ENCODE measurements at places on chromosomes 7 and 10.

DNA sequence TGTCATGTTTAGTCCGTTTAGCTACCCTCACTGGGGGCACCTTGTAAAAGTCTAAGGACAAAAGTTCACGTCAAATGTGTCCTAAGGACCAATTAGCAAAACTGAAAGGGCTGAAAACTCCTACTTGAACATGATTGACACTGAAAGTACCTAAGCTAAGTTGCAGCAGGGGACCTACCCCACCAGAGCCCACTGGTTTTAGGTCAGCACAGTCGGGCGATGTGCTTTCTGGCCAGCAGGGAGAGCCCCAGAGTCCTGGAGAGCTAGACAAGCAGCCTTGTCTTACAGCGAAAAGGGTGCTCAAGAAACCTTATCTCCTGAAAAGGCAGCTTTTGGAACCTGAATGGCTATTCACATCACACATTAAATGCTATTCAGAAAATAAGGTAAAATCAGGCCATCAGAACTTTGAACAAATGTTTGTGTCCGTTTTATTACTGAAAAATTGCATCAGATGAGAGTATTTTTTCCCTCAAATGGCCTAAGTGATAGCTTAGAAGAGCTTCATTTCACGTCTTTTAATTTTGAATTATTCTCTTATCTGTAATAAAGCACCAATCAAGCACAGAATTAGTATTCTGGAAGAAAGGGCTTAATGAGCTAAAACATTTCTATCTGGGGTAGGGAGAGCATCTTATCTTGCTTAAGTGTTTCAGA is 52.2 kb upstream of the MKI67 start:
- DNase-seq, result peak; percentile 8

DNA sequence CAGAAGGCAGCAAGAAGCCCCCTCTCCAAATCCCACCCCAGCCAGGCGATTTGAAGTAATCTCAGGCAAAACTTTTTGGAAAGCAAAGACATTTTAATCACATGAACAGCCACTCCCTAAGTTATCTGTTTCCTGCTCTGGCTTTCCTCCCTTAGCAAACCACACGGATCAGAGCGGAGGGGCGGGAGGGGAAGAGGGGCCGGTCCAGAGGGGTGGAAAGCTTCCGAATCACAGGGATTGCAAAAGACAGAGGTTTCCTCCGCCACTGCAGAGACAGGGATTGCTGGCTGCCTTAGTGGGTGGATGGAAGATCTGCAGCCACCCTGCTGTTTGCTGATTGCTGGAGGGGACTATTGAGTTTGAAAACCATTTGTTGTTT is 41.2 kb downstream of the ZCCHC24 start:
- DNase-seq, result no peak

DNA sequence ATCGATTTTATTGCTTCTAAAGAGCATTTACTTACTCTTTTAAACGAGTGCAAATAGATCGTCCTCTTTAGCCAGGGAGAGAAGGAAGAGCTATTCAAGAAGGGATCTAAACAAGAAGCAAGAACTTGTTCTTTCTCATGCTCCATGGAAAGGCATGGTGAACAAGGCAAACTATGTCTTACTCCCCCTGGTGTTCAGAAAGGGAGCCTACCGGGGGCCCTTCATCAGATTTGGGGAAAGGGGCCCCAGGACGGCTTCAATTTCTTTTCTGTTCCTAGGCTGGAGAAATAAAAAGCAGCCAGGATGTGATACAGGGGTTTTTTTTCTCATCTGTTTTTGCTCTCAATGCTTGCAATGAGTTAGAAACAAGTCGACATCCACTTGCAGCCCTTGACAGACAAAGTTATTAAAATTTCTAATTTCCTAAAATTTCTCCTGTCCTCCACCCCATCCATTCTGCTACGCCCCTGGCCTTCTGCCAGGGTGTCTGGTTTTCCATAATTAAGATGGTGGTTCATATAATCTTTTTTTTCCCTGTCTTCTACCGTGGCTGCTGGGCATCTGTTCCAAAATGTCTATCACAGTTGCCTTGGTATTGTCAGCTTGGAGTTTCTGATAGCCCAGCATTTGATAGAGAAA is 214.4 kb downstream of the CREB5 start:
- no peak for DNase-seq

- no peak for DNase-seq
These were observed 51.5 kb upstream of the MTURN start for GRCh38 chr7:30083334-30083733.

GRCh38 chr7:18861514-18862118 is 255.8 kb downstream of the TWIST1 start:
- DNase-seq, result no peak

DNA sequence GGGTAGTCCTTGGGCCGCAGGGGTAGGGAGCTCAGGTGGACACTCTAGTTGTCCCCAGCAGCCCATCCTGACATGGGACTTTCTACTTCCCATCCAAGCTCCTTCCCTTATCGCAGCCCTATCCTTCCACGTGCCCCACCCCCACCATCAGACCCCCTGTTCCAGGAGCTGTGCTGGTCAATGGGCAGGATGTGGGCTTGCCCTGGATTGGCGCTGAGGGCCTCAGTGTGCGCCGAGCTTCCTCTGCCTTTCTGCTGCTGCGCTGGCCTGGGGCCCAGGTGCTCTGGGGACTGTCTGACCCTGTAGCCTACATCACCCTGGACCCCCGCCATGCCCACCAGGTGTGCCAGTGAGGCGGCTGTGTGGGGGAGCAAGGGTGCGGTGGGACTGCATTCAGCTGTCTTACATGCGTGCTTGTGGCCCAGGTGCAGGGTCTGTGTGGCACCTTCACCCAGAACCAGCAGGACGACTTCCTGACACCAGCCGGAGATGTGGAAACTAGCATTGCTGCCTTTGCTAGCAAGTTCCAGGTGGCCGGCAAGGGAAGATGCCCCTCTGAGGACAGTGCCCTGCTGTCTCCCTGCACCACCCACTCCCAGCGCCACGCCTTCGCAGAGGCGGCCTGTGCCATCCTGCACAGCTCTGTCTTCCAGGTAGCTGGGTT is 9.4 kb upstream of the ZNF467 start:
- DNase-seq, result no peak

- no peak for DNase-seq
These were observed 114.7 kb upstream of the FAM171A1 start for GRCh38 chr10:15485684-15486316.

DNA sequence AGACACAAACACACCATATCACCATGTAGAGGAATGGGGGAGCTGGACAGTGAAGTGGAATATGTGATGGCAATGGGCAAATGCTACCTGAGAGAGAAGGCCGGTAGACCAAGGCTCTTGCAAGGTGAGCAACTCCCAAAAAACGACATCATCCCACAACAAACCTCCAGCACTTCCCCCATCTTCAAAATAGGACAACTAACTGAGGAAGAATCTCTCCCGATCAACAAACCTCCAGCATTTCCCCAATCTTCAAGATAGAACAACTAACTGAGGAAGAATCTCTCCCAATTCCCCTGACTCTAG is 387.2 kb downstream of the PARD3 start:
- DNase-seq, result no peak

DNA sequence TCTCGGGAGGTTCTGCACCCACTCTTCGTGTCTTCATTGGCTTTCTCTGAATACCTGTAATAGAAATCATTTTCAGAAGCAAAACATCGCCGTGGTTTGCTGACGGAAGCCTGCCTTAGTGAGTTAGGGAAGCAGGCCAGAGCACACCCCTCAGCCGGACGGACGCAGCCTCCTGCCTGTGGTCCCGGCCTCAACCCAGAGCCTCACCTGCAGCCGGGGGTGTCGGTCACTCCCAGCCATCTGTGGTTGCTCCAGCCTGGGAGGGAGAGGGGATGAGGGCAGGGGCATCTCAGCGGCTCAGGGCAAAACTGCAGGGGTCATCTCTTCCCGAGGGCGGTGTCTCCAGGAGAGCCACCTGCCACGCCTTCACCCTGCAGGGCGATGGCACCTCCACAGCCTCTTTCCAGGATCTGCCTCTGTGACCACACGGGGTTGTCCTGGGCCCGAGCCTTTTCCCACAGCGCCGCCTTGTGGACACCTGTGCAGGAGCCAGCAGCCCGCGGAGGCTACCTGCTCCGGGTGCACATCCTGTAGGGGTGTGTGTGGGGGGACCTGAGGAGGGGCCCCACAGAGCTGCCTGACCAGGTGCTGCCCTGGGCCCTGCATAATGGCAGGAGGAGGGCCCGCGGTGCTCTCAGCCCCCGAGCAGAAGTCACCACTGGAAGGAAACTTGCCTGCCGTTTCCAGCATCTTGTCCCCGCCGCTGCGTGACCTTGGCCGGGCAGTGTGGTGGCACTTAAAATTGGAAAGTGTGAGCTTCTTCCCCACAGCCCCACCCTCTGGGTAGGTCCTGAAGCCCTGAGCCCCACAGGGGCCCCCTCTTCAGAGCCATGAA is 21.6 kb upstream of the AP5Z1 start:
- DNase-seq, result peak; percentile 77

- DNase-seq, result no peak
These were observed 45.8 kb downstream of the EEPD1 start for GRCh38 chr7:36198854-36199266.

- no peak for DNase-seq
These were observed 143.1 kb upstream of the STK17A start for GRCh38 chr7:43439631-43440401.

GRCh38 chr7:53398566-53398965 is 363.1 kb downstream of the POM121L12 start:
- DNase-seq, result no peak

DNA sequence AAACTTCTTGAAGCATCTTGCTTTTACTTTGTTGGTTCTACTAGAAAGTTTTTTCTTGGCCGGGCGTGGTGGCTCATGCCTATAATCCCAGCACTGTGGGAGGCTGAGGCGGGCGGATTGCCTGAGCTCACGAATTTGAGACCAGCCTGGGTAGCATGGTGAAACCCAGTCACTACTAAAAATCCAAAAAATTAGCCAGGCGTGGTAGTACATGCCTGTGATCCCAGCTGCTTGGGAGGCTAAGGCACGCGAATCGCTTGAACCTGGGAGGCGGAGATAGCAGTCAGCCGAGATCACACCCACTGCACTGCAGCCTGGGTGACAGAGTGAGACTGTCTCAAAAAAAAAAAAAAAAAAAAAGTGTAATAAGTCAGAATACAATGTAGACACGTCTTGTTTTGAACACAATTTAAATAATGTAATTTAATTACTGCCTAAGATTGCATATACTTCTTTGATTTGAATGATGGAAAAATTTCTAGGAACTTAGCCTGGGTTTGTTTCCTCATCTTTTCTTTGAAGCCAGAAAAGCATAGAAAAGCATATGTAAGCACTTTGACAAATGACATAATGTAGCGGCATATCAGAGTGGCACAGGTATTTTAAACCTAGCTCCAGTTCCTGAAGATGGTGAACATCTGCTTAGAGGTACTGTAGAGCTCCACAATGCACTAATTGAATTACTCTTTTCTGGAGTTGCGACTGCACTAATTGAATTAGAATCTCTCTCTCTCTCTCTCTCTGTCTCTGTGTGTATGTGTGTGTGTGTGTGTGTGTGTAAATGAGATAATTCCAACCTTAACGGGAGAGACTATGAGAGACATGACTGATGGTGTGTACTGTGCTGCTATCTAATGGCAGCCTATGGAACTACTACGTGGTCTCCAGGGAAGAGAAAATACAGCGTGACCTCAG is 87.8 kb downstream of the BTRC start:
- DNase-seq, result no peak

- DNase-seq, result no peak
These were observed 130.1 kb upstream of the ZEB1 start for GRCh38 chr10:31188792-31189406.

- no peak for DNase-seq
These were observed 153.3 kb downstream of the ZMYND11 start for GRCh38 chr10:288316-289200.

GRCh38 chr7:216360-217300 is 24.3 kb downstream of the FAM20C start:
- DNase-seq, result no peak

DNA sequence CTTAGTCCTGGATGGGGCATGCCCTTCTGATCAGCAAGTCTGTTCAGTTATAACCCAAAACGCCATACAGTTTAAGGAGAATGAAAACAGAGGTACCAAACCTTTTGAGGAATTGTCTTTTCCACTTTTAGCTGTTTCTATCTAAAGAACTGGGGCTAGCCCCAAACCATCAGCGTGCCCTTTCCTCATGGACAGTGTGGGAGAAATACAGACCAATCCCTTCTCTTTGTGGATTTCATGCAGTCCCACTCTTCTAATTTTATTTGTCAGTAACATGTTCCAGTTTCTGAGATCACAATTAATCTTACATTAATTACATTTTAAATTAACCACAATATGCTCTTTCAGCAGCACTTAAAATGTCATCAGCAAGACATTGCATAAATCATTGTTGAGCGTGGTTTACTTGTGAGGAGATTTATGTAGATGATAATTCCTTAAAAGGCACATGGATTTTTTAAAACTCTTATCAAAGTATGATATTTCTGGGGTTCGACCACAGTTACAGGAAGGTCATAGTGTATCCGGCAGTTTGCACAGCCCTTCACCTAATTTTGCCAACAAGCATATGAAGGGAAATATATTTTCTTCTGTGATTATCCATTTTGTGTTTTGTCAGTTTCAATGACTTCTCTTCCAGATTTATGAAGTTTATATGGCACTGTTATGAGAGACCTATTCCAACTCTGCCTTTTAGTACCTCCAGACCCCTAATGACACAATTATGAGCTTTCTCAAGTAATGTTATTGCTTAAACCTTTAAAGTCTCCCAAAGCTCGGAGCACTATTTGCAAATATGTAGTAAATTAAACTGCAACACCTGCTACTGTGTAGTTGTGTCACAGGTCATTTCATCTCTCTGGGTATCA is 868.4 kb upstream of the C7orf33 start:
- DNase-seq, result no peak

DNA sequence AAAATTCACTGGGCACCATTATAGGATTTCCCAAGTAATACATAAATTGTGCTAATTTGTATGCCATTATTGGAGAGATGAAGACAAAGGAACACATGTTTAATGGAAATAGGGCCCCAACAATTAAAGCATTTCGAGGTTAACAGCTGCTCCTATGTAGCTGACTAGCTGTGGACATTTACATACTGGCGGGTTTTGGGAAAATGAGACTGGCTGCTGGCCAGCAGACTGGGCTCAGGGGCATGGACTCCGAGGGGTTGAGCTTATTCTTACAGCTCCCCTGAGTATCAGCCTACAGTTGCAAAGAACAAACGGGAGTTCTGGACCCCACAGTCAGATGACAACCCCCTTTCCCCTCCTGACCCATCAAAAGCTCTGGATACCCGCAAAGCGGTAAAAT is 91.9 kb upstream of the MYO3A start:
- DNase-seq, result no peak

- DNase-seq, result no peak
These were observed 162.1 kb downstream of the PLCE1 start for GRCh38 chr10:94155722-94156271.

GRCh38 chr7:111855161-111855841 is 293.0 kb upstream of the IMMP2L start:
- DNase-seq, result no peak

DNA sequence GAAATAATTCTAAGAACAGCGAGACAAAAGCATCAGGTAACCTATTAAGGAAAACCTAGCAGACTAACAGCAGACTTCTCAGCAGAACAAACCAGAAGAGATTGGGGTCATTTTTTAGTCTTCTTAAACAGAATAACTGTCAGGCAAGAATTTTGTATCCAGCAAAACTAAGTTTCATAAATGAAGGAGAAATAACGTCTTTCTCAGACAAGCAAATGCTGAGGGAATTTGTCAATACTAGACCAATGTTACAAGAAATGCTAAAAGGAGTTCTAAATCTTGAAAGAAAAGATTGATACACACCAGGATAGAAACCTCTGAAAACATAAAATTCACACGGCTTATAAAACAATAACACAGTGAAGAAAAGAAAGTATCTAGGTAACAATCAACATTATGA is 22.6 kb downstream of the BICC1 start:
- no peak for DNase-seq

- no peak for DNase-seq
These were observed 70.8 kb downstream of the NKX6-2 start for GRCh38 chr10:132714986-132715775.

Measured in stimulated activated CD4-positive, alpha-beta T cell treated with anti-CD3 and anti-CD28 coated beads, Interleukin-1b, Interleukin-23, amount 100 ng/mL, for 1 hour (primary cell).